ENCODE measurements at places on chromosomes 7 and 10. TPM values are rescaled to one million over a fixed set of nuclear protein-coding genes. Genes with fewer than 3 reads are reported as not detected.

Gene CPED1
- polyA plus RNA-seq = 7.4 TPM

Gene MRPL32
- polyA plus RNA-seq = 46.9 TPM

Gene GRM3
- polyA plus RNA-seq = 0.29 TPM

Gene CFAP46
- 59.0 TPM for polyA plus RNA-seq

Gene ARHGAP22
- polyA plus RNA-seq = 8.8 TPM

Gene ZNF800
- 31.5 TPM for polyA plus RNA-seq

Gene SPDYE18
- polyA plus RNA-seq = 12.0 TPM

Gene C10orf62
- polyA plus RNA-seq = 304 TPM

Gene ITPRID1
- polyA plus RNA-seq = 2.1 TPM

Gene PKD2L1
- 4.7 TPM for polyA plus RNA-seq

Gene SGCE
- polyA plus RNA-seq = 71.3 TPM

Gene NOD1
- 4.6 TPM for polyA plus RNA-seq

Gene ADIRF
- 85.6 TPM for polyA plus RNA-seq

Gene DKK1
- polyA plus RNA-seq = 0.69 TPM

Gene TUBAL3
- 5.3 TPM for polyA plus RNA-seq

Gene SUN3
- 64.5 TPM for polyA plus RNA-seq

DNA sequence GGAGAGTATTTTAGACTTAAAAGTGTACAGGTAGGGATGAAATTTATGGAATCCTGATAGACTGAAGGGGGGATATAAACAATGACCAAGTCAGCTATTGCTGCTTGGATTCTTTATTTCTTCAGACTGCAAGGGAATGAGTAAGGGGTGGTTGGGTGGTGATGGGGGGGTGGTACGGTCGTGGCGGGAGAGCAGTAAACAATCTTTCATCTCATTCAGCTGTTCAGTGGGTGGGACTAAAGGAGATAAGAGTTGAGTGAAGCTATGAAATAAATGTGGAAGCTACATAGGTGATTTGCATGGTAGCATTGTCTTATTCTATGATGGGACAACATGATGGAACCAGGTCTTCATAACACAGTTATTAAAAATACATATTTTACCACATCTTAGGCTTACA lies 1.8 kb downstream of the SEPTIN7 start:
- no peak for DNase-seq

- no peak for DNase-seq
Observed at GRCh38 chr7:154919344-154920225, 83.3 kb downstream of the PAXIP1 start.

- no peak for DNase-seq
Observed at GRCh38 chr10:72952642-72953158, 1.9 kb downstream of the PLA2G12B start.

DNA sequence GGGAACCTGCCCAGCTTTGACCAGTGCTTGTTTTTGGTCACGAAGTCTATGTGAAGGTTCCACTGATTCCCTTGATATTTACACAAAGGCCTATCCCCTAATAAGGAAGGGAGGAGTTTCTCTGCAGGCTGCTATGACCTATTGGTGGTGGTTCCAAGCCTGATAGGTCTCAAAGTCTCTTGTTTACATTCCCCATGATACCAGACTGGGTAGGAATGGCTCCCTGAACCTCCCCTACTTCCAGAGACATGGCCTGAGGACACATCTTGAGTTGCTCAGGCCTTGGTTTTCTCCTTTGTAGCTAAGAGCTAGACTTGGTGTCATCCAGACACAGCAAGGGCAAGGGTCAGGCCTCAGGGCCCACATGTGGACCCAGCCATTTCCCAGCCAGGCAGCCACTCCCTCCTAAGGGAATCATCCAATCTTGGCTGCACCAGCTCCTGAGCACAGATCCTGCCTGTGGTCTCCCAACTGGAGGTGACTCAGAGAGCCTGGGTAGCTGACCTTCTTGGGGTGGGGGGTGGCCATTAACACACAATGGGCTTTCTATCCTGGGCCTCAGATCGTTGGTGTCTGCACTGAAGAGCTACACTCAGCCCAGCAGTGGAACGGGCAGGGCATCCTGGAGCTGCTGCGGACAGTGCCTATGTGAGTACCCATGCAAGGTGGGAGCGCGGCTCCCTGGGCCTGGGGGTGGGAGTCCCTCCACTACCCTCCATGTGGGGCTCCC lies 51.0 kb upstream of the TRIM8 start:
- no peak for DNase-seq

DNA sequence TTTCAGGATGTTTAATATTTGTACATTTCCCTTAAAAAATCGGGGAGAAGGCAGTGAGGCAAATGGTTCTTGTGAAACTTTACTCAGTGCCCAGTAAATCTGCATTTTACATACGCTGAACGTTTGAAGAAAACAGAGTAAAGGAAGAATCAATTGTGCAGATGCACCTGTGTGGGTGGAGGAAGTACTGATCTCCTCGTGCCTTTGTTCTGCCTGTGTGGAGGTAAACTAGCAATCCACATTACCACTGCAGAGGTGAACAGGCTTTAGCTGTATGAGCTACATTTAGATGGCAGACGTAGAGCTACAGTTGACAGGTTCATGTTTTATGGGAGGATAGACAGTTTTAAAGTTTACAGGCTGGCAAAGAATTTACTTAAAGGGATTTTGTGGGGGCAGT lies 62.7 kb upstream of the VIPR2 start:
- DNase-seq = no peak

GRCh38 chr10:76202777-76203176 lies 771.4 kb downstream of the LRMDA start:
- DNase-seq = no peak

- DNase-seq = no peak
Observed at GRCh38 chr10:72010234-72010973, 46.2 kb downstream of the CHST3 start.

DNA sequence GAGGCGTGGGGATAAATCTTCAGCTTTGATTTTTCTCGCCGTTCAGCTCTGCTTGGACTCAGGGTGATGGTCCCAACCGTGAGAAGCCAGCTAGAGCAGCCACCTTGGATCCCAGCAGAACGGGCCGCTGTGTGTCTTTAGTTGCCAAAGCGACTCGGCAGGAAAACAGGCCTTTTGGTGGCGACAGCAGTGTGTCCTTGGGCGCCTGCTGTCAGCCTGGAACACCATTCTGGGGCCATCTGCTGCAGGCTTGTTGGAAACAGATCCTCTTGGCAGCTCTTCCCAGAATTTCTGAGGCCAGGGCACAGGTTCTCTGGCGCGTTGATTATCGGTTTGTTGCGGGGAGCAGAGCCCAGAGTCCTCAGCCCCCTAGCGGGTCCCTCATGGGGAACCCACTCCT lies 97.6 kb downstream of the CUX1 start:
- DNase-seq = no peak

- peak; percentile 43 for DNase-seq
Observed at GRCh38 chr10:78756604-78757343, 312.0 kb upstream of the ZMIZ1 start.

- DNase-seq = no peak
Observed at GRCh38 chr7:137078781-137079180, 210.3 kb downstream of the CHRM2 start.

GRCh38 chr7:136308230-136308629 lies 331.1 kb upstream of the MTPN start:
- no peak for DNase-seq

- DNase-seq = no peak
Observed at GRCh38 chr10:2456834-2457233, 610.5 kb upstream of the PFKP start.

- no peak for DNase-seq
Observed at GRCh38 chr7:112079673-112080072, 126.5 kb downstream of the DOCK4 start.

DNA sequence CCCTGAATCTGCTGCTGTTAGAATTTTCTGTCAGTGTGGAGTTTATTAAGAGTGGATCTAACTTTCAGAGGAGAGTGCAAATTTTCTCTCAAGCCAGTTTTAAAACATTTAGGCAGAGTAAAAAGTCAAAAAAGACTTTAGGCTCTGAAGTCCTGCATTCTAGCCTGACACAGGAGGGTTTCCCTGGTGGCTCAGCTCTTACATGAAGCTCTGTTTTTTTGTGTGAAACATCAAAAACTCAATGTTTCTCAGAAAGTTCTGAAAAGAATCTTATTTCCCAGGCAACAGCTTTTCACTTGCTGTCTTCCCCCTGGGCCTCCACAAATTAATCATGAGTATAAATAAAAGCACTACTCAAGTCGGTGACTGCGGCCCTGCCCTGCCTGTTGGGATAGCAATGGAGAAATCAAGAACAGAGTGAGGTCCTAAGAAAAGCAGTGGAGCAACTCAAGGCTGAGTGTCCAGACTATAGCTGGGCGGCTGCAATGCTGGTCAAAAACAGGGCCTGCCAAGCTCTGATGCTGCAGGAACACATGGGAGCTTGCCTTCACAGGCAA lies 22.3 kb upstream of the WDR11 start:
- no peak for DNase-seq

GRCh38 chr7:92833024-92833765 lies 3.2 kb downstream of the CDK6 start:
- DNase-seq = peak; percentile 90

DNA sequence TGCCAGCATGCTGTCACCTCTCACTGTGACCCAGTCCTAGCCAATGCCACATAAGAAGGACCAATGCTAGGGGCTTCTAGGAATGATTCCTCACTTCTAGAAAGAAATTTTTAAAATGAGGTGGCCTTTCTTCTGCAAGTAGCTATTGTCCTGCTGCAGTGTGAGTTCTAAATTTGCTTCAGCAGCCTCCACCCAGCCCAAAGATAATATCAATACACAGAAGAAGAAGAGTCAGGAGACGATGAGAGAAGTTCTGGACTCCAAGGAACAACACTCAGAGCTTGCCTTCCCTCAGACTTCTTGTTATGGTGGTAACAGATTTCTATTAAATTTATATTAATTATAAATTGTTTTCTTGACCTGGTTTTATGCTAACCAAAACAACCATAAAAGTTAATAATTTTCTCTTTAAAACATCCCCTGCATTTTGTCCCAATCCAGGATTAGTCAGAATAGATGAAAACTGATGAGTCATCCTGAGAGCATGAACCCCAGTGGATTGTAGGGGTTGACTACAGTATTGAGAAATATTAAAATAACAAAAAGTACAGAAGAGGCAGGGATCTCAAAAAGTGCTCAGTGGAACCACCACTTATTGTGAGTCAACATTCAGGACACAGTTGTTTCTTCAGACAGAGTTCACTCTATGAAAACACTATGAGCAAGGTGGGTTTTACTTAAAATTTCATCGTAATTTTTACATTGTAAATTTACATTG lies 29.6 kb upstream of the AKR1C2 start:
- no peak for DNase-seq

DNA sequence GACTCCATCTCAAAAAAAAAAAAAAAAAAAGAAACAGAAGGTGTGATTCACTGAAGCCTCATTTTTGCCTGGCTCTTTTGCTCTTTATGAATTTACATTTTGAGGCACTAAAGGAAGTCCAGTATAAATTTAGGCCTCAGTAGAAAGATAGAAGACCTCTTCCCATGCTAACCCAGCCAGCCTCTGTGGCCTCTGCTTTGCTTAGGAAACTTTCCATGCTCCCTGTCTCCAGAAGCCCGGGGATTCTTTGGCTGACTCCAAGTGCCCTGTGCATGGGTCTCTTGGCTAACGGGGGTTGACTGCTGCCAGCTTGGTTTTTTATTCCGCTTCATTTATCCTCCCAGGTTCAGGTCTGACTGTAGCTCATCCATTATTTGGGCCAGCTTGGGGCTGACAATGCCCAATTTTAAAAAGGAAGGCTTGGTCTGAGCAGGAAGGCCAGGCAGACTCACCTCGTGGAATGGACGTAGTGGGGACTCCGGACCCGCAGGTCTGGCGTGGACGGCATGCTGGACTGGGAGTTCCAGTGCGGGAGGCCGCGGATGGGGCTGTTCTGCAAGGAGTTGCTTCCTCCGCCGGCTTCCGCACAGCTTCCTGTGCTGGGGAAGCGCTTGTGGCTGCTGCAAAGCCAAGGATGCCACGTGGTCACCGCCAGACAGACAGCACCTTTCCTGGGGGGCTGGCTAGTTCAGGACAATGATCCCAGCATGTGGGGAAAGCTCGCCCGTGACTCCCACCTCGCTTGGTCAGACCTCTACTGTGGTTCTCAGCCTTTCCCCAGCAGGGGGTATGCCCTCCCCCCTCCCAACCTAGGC lies 72.3 kb downstream of the PRPF18 start:
- DNase-seq = no peak

DNA sequence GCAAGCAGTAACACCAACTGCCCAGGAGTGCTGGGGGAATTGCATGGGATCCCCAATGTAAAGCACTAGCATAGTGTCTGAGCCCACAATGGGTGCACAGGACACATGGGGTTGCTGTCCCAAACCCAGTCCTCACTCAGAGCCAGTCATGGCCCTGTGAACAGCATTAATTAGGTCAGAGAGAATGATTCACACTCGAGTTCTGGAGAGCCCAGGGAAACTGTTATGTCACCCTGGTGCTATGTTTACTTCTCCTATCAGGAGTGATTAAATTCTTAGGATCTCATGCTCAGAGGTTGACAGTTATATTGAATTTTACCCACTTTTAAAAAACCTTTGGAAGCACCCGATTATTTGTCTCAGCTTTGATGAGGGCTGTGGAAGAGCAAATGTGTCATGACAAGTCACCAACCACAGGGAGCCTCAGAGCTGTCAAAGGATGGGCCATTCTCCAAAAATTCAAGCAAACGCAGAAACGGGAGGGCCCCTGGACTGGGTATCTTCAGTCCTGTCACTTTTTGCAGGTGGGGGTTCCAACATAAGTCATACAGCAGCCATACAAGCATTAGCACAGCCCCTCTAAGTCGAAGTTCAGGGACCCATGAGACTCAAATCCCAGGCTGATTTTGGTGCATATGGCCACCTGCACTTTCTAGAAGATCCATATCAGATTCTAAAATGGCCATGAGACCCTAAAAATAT lies 1.3 kb upstream of the RASSF4 start:
- no peak for DNase-seq

DNA sequence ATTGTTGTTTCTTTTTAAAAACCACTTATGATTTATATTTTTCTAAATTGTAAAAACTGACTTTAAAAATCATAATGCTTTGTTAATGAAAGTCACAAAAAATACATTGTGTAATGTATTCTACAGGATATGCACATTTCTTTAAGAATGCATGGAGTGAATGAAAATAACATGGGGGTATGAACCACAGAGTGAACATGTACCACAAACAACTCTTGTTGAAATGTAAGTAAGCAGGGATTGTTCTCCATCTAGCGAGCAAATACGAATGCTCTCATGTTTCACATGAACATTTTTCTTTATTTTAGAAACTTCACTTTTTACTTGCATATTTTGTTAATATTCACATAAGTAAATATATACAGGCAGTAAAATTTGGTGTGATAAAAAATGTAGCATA lies 35.6 kb upstream of the LAMB4 start:
- DNase-seq = no peak
